ENCODE measurements at places on chromosomes 6 and 20. TPM values are rescaled to one million over a fixed set of nuclear protein-coding genes. Genes with fewer than 3 reads are reported as not detected.

The OR2H1 gene
- not detected for total RNA-seq

The FERMT1 gene
- 16.7 TPM for total RNA-seq

The TFAP2A gene
- 15.9 TPM for total RNA-seq

The TAP2 gene
- total RNA-seq, result 10.9 TPM

The RBBP8NL gene
- total RNA-seq, result 0.31 TPM

The ACTL10 gene
- total RNA-seq, result not detected

The SNRPB gene
- 1,036 TPM for total RNA-seq

The GNMT gene
- total RNA-seq, result 0.27 TPM

The METTL24 gene
- total RNA-seq, result not detected

The LY6G6D gene
- not detected for total RNA-seq

The PLN gene
- not detected for total RNA-seq

The ZNF831 gene
- not detected for total RNA-seq

The TMEM170B gene
- 0.86 TPM for total RNA-seq

The C6orf163 gene
- 0.44 TPM for total RNA-seq

The MRAP2 gene
- total RNA-seq, result 1.1 TPM

The MBOAT1 gene
- 3.9 TPM for total RNA-seq

The PLG gene
- not detected for total RNA-seq

The TGM3 gene
- total RNA-seq, result not detected

The NRSN1 gene
- total RNA-seq, result not detected

The FILIP1 gene
- total RNA-seq, result 0.52 TPM

The SPEF1 gene
- total RNA-seq, result 1.9 TPM

The BEND6 gene
- 1.8 TPM for total RNA-seq

The WDR46 gene
- 57.4 TPM for total RNA-seq

The COL10A1 gene
- not detected for total RNA-seq

The CDH4 gene
- 6.2 TPM for total RNA-seq

The PTCRA gene
- not detected for total RNA-seq

The PHACTR1 gene
- total RNA-seq, result 0.06 TPM

The TOX2 gene
- total RNA-seq, result 11.3 TPM

The GLP1R gene
- not detected for total RNA-seq

The MOXD1 gene
- total RNA-seq, result 1.5 TPM

The FUT9 gene
- total RNA-seq, result not detected

The ANGPT4 gene
- total RNA-seq, result not detected

The C6orf58 gene
- total RNA-seq, result not detected

The CCN2 gene
- total RNA-seq, result 82.6 TPM

The PGC gene
- total RNA-seq, result not detected

The SPDEF gene
- total RNA-seq, result 2.2 TPM

The GMPR gene
- total RNA-seq, result 3.8 TPM

The ASIP gene
- total RNA-seq, result not detected

The RBPJL gene
- not detected for total RNA-seq

The MMP24OS gene
- total RNA-seq, result 58.0 TPM

The SLA2 gene
- total RNA-seq, result not detected

The CRYBG1 gene
- 0.40 TPM for total RNA-seq

The TMEM14C gene
- total RNA-seq, result 144 TPM

The PDYN gene
- total RNA-seq, result not detected

The CRISP3 gene
- total RNA-seq, result not detected

The SCGN gene
- not detected for total RNA-seq

The ECHDC1 gene
- total RNA-seq, result 36.2 TPM
